ENCODE measurements at places on chromosomes 2 and 18.

- no peak for DNase-seq
Observed at GRCh38 chr2:2188344-2188920, 142.6 kb downstream of the MYT1L start.

DNA sequence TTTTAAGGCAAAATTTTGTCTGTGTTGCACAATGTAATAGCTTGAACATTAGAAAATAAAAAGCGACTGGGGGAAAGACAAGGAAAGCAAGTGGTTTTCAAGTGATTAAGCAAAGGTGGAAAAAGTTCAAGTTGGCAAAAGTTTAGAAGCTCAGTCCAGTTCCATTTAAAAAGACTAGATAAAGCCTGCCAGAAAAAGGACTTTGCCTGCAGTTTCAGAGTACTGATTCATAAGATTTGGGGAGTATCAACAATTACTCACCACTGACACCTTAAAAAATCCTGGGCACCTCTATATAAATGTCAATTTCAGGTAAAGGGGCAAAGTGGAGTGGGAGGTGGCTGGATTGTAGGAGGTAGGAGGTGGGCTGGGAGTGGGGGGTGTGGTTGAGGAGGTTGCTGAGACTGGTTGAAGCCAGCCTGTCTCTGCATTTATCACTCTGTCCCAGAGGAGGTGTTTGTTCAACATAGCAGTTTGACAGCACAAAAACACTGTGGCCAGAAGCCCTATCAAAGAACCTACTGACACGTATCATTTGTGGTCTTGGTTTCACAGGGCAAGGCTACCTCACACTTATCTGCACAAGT lies 14.6 kb downstream of the ZEB2 start:
- peak; percentile 63 for DNase-seq

- no peak for DNase-seq
Observed at GRCh38 chr18:8769509-8770095, 64.2 kb downstream of the MTCL1 start.

DNA sequence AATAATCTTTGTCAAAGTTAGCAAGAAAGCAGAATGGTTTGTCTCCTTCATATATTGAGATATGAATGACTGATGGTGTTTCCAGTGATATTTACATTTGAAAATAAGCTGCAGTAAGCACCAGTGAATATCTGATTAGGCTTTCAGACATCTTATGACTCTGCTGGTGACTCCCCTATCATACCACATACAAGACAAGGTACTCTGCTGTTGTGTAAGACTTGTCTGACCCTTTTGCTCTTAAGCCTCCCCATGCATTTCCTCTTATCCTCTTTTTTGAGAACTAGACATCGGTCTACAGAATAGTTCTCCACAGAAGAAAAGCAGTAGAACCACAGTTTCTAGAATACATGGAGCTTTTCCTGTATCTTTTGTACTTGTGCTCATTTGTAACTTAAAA lies 9.3 kb downstream of the POLI start:
- no peak for DNase-seq

DNA sequence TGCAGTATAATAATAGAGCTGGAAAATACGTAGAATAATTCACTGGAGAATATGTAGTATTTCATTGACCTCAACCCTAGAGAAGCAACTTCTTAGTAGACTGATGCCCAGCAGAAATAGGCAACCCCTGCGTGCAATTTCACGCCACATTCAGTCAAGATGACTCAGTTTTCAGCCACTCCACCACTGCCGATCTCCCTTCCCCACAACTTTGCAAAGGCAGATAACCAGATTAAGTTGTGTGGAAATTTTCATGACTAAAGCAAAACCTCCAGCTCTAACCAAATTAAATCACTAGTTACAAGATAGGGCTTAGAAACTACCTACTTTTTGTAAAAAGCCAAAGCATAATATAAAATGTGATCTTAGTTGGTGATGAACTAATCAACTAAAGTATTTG lies 63.3 kb upstream of the STK17B start:
- DNase-seq = no peak

- DNase-seq = no peak
Observed at GRCh38 chr2:224910574-224910925, 131.7 kb downstream of the DOCK10 start.

DNA sequence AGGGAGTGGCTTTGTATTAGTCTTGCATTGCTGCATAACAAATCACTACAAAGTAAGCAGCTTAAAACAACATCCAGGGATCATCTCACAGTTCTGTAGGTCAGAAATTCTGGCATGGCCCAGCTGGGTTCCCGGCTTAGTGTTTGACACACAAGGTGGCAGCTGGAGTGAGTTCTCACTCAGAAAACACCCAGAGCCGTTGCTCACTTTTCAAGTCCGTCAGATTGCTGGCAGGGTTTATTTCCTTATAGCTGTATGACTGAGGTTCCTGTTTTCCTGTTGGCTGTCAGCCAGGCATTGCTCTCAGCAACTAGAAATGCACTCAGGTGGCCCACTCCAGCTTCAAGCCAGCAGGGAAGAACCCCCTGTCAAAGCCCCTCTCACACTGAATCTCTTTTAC lies 324.1 kb downstream of the CCDC178 start:
- DNase-seq = peak; percentile 46

DNA sequence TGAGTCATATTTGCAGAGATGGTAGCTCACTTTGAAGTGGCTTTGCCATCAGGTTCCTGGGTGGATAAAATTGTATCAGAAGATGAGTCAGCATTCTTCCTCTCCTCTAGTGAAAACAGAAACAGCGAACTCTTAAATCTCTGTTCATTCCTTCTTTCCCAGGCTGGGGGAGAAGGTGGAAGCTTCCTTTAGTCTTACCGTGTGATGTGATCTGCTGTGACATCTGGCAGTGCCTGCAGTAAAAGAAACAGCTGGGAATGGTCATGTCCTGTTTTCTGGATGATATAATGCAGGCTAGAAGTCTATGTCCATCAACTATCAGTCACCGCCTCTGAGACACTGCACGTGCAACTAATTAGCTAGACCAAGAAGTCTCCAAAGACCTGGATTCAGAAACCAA lies 171.6 kb downstream of the VAPA start:
- no peak for DNase-seq

GRCh38 chr2:151096235-151096634 lies 165.4 kb downstream of the RBM43 start:
- DNase-seq = no peak

GRCh38 chr2:147006736-147007141 lies 838.1 kb upstream of the ACVR2A start:
- DNase-seq = no peak

GRCh38 chr2:12048550-12048949 lies 302.1 kb downstream of the LPIN1 start:
- peak; percentile 78 for DNase-seq

DNA sequence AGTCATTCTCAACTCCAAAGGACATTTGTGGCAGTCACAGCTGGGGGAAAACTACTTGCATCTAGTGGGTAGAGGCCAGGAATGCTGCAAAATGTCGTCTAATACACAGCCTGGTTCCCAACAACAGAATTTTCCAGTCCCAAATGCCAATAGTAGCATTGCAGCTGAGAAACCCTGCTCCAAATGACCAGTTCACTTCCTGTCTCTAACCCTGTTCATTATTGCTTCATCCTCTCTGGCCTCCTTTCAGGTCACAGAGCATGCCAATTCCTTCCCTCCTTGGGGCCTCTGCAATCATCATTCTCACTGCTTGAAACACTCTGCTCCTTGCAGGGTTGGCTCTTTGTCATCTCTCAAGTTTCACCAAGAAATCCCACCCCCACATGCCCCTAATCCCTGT lies 139.1 kb downstream of the IRS1 start:
- DNase-seq = no peak

- no peak for DNase-seq
Observed at GRCh38 chr2:85355073-85355410, 473 bp downstream of the ELMOD3 start.

DNA sequence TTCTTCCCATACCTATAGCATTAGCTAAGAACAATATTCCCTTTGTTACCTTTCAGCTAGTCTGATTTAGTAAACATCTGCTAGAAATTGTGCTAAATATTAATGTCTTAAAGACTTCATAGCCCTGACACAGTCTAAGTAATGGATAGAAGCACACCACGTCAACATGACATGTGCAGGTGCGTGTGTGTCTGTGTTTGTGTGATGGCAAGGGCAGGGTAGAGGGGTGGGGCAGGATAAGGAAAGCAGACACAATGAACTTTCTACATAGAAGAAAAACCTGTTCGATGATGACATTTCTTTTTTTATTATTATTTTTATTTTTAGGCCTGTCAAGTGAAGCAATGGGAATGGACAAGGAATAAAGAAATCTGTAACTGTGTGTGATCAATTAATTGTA lies 223.3 kb downstream of the NOL4 start:
- DNase-seq = no peak

DNA sequence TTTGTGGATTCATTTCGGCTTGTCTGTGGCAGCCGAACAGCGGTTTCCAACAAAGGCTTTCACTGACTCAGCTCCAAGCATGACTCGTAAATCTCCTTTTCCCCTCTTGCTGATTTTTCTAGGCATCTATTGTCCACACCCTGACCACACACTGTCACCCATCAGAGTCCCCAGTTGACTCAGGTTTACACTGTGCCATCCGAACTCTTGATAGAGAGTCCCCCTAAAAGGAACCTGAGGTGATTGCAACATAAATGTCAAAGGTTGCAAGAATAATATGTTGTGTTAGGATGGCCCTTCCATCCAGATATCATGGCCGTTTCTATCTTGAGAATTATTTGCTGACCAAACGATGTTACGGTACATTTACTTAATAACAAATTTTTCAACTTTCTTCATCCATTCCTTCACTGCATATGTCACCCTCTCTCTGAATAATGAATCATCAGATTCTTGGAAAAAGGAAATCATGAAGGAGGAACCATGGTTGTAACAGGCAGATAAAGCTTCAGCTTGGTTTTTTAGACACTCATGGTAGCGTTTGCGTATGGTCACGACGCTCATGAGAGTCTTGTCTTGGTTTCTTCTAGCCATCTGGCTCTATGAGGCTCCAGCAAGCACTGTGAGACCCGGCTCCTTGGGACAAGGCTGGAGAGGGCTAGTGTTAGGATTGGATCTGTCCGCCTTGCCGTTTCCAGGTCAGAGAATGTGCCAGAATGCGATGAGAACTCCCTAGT lies 72.1 kb downstream of the NPAS2 start:
- no peak for DNase-seq

DNA sequence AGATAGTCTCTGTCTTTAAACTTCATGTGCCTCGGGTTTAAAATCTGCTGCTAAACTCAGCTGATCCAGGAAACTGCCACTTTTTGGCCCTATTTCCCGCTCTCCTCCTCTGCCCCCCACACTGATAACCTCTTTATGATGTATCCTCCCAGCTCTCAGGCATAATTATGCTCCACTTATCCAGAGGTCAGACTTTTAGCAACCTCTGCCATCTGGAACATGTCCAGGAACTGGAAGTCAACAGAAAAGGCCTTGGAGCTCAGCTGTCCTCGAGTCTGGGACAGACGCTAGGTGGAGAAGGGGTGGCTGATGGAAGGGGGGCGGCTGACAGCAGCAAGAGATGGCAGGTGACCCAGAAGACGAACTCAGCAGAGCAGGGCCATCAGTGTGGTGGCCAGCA lies 41.2 kb downstream of the ASAP2 start:
- DNase-seq = no peak

GRCh38 chr2:234982096-234982834 lies 30.4 kb downstream of the SH3BP4 start:
- DNase-seq = no peak

DNA sequence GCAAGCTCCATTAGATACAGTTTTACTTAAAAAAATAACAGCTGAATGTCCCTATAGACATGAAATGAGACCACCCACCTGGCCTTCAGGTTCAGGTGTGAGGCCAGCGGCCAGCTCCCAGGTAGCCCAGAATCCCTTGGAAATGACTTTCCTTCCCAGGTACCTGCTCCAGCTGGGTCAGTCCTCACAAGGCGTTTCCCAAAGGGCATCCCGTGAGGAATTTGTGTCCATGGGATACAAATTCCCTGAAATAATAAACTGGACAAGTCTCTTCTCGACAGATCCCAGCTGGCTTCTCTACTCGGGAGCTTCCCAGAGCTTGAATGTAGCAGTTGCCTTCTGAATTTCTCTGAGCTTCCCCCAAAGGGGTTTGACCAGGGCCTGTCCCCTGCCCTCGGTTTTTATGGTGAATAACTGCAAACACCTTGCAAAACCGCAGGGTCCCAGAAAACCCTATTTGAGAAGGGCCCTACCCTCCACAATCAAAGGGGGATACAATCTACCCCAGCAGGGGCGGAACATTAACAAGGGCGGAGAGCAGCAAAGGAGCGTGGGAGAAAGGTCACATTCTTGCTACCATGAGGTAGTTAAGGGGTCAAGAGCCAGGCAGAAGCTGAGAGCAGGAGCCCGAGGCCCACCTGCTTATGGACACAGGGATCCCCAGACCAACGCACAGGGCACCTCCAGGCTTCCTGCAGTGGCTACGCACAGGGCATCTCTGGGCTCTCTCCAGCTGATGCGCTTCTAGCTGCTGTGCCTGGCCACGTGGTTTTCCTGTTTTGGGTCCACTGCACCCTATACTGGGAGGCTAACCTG lies 107.7 kb downstream of the HDAC4 start:
- DNase-seq = peak; percentile 42

- DNase-seq = no peak
Observed at GRCh38 chr2:150584081-150584480, 96.6 kb upstream of the RND3 start.

DNA sequence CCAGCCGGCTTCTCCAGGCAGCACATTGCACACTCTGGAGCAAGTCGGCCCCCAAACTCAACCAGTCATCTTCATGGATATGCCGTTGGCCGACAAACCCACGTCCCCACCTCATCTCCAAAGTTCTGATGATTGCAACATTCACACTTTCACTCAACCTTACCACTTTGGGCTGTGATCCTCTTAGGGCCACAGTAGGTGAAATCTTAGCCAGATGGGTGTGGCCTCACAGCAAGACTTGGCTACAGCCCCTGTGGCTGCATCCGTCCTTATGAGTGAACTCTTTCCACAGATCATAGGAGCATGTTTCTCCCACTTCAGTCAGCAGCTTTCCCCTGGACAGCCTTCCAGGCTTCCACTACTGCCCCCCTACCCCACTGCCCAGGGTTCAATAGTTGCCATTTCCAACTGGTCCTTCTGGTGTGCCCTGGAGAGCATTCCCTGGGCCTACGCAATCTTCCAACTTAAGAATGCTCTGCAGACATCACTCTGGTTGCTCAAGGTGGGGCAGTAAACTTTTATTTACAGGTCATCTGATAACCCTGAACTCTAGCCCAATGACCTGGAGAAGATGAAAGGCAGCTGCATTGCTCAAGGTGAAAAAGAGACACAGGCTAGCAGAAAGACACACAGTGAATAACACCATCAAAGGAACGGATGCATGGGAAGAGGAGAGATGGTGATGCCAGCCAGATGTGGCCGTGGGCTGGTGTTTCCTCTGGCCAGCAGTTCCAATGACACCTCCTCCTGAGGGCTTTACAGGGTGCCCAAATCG lies 34.5 kb downstream of the ARL4C start:
- no peak for DNase-seq
